ENCODE measurements at places on chromosomes 6 and 20.

- no peak for DNase-seq
Observed at GRCh38 chr6:90739339-90739738, 152.5 kb upstream of the MAP3K7 start.

- DNase-seq, result no peak
Observed at GRCh38 chr6:12037798-12038197, 25.7 kb downstream of the HIVEP1 start.

GRCh38 chr20:45823949-45824835 lies 2.9 kb downstream of the TNNC2 start:
- DNase-seq, result no peak

- no peak for DNase-seq
Observed at GRCh38 chr6:150231525-150231850, 88.6 kb downstream of the PPP1R14C start.

GRCh38 chr6:90190752-90191395 lies 105.8 kb downstream of the BACH2 start:
- DNase-seq, result no peak

GRCh38 chr6:113401231-113401630 lies 455.9 kb upstream of the MARCKS start:
- no peak for DNase-seq

GRCh38 chr6:92763680-92764079 lies 655.7 kb downstream of the EPHA7 start:
- DNase-seq, result no peak

- no peak for DNase-seq
Observed at GRCh38 chr6:27806981-27807440, 105.2 kb downstream of the OR2B2 start.

All from urinary bladder (tissue), 4 donors.